Left ventricle myocardium superior (tissue), 1 donor: ENCODE measurements at places on chromosomes 7 and 10. TPM values are rescaled to one million over a fixed set of nuclear protein-coding genes. Genes with fewer than 3 reads are reported as not detected.
A peak's percentile ranks its signal among the peaks of the same experiment; 100 is the strongest.

DNA sequence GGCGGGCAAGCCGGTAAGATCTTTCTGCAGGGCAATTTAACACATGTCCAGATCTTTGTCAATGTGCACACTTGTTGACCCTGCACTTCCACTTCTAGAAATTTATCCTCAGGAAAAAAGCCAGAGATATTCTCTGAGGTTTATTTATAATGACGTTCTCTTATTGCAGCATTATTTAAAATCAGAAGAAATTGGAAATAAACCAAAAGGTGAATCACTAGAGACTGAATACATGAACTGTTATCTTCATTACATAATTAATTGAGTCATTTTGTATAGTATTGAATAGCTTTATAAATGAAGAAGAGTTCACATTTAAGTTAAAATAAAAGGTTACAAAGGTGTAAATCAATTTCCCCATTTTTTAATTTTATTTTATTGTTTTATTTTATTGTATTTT, 16.3 kb upstream of the SAR1A start:
- DNase-seq = no peak

JCAD gene
- 30.4 TPM for total RNA-seq

- no peak for DNase-seq
Observed at GRCh38 chr10:33974976-33975478, 640.6 kb upstream of the NRP1 start.

ADAMTS14 gene
- total RNA-seq = 0.10 TPM

- no peak for DNase-seq
Observed at GRCh38 chr10:88253-88652, 39.2 kb upstream of the TUBB8 start.

DNA sequence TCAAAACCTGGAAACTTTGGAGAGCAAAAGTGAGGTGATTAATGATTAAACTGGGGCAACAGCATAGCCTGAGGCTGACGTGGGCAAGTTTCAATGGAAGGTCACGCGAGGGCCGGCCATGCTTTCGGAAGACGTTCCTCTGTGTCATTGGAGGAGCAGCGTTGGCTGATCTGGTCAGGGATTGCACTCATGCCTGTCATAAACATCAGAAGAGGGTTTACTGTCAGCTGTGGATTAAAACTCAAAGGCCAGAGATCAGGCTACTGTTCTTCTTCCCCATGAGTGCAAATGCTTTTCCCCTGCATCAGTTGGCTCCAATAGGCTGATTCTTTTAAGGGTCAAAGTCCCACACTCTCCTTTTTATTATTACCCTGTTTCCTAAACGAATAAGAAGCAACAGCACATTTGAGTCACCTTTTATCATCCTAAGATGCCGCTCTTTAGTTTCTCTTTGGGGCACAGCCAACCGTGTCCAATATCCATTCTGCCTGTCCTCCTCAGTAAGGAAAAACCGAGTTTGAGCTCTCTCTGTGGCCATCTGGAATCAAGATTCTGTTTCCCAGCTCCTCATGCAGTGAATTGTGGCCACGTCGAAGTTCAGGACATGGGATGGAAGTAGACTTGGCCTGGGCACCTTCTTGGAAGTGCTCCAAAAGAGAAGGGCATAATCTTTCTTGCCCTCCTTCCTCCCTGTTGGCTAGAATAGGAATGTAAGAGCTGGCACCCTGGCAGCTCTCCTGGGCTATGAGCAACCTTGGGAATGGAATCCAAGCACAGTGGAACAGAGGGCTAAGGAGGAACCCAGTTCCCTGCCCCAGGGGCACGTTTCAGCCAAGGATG, 62.5 kb upstream of the INSIG1 start:
- no peak for DNase-seq

CCDC172 gene
- not detected for total RNA-seq

CTAGE6 gene
- not detected for total RNA-seq

- DNase-seq = no peak
Observed at GRCh38 chr10:30184397-30185033, 125.1 kb upstream of the JCAD start.

DNA sequence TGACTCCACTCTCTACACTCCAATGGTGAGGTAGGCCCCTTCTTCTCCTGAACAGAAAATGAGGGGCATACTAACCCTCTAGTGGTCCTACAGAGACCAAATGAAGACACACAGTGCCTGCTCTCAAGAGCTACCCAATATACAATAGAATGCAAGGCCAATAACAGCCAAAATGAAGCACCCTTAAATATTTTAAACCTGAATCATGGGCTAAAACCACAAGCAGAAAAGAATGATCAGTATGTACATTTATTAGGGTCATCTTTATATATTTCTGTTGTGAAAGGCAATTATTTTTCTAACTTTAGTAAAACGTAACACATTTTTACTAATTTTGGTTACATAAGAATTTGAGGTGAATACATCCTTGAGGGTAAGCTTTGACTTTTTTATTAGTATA, 49.9 kb upstream of the COL1A2 start:
- no peak for DNase-seq

DNA sequence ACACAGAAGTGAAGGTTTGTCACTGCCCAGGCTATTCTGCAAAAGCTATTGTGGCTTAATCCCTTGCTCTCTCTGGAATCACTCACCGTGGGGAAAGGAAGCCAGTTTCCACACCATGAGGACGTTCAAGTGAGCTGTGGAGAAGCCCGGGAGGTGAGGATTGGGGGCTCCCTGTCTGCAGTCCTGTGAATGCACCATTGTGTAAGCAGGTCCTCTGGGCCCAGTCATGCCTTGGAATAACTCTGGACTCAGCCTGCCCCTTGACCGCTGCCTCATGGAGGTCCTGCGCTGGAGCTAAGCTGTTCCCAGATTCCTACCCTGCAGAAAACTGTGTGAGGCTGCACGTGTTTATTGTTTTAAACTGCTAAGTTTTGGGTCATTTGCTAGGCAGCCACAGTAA, 33.5 kb downstream of the LYZL2 start:
- DNase-seq = no peak

DNA sequence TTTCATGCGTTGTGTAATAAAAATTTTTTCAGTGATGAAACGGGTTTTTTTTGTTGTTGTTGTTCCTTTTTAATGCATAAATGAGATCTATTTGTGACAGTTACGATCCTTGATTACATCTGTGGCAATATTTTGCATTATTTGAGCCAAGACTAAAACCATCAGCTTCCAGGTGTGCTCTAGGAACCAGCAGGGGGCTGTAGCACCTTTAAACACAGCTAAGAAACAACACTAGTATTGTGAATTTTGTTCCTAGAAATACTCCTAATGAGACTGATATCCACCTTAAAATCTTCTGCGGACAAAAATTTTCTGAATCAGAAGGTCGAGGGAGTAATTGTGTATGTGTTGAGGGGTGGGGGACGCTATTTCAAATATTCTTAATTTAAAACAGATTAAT, 52.6 kb downstream of the FGFBP3 start:
- no peak for DNase-seq

- DNase-seq = no peak
Observed at GRCh38 chr10:61286686-61287085, 166.5 kb downstream of the TMEM26 start.

C10orf62 gene
- total RNA-seq = 0.35 TPM

DNA sequence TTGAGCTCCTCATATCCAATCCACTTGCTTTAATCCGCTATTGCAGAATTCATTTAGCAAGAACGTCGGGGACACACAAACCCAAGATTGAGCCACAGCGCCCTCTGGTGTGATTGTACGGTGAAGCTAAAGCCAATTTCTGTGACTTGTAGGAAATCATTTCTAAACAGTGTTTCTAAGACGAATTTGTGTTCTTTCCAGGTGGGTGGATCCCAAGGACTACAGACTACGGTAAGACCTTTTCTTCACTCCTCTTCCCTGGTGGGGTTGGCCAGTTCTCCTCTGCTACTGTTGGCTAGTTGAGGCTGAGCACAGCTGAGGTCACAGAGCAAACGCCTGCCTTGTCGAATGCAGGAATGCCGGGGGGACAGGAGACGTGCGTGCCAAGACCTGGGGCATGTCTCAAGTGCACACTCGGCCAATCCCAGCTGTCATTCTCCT, 5.2 kb downstream of the DMBT1 start:
- peak; percentile 85 for DNase-seq

GRCh38 chr10:67667035-67667425, 29.0 kb downstream of the CTNNA3 start:
- DNase-seq = no peak

KLHL7 gene
- 195 TPM for total RNA-seq

DNA sequence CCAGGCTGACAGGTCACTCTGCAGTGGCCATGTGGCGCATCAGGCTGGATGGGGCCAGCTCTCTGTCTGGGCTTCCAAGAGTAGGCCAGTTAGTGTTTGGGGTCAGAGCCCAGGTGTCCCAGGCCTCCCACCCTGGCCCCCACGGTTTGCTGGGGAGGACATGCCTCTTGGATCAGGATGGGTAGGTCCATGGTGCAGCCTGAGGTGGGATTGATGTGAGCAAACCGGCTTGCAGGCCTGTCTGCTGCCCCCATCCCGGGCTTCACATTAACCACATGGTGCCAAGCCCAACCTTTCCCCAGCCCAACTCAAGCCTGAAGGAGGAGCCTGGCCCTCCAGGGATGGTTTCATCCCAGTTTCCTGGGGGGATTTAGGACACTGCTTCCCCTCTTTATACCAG, 39.2 kb downstream of the LDB3 start:
- DNase-seq = no peak

DNA sequence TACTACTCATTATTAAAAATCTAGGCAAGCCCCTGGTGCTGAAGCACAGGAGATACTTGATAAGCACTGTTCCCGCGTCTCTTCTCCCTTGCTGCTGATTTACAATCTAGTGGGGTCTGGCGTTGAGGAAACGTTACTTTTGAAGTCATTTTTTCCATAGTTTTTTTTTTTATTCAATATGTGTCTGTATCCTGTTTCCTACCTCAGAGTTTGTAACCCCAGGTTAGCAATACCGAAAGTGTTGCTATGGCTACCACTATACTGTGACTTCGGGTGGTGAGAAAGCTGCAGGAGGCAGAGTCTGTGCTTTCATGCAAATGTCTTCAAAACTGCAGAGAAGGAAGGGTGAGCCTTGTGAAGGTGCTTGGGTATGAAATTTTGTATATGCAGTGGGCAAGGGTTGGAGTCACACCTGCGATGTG, 458.8 kb upstream of the GHITM start:
- no peak for DNase-seq
